ENCODE measurements at places on chromosomes 2 and 18.

- no peak for DNase-seq
Measured at GRCh38 chr18:49340446-49340845, 120.0 kb downstream of the DYM start.

- no peak for DNase-seq
Measured at GRCh38 chr2:84805250-84805958, 75.5 kb downstream of the TRABD2A start.

DNA sequence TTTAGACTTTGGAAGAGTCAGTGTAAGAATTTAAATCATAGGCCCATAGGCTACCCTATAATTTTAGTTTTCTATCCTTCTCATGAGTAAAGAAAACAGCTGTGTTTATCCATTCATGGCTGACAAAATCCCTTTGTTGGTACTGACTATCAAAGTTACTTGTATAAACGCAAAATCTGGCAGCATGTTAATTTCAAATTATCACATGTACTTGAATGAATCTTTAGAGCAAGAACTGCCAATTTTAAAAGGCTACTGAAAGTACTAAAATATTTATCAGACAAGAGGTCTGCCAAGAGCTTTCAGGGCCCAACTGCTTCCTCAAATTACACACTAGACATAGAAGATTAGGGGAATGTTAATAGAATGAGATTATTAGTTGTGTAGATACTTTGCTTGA is 66.6 kb downstream of the MYL12B start:
- no peak for DNase-seq

- no peak for DNase-seq
Measured at GRCh38 chr2:44016282-44016681, 20.5 kb upstream of the LRPPRC start.

DNA sequence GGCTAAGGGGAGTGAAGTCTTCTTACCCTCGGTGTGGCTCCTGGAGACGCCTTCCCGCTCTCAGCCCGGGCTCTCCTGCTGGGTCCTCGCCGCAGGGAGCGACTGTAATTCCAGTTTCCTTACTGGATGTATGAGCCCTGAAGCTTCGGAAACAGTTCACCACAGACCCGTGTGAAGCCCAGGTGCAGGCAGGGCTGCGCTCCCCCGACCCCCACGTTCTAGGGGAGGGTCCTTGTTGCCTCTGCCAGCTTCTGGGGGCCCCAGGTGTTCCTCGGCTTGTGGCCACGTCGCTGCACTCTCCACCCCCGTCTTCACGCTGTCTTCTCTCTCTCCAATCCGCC is 5.1 kb upstream of the ASB1 start:
- no peak for DNase-seq

- peak; percentile 43 for DNase-seq
Measured at GRCh38 chr18:58135701-58136331, 91.8 kb downstream of the NEDD4L start.

- no peak for DNase-seq
Measured at GRCh38 chr2:186659383-186659782, 34.5 kb upstream of the FAM171B start.

DNA sequence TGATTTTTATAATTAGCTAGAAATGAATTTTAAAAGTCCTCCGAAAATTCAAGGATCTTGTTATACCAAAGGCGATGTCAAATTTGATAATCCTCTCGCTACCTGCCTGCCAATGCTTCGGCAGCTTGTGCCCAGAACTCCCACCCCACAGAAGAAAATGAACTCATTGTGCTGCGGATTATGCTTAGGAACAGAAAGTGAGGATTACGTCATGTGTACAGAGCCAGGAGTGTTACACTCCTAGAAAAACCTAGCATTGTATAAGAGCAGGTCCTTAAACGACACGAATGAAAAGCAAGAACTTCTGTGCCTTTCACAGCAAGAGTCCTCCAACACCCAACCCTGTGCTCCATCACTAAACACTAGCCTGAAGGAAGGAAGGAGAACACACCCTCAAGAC is 168.3 kb downstream of the RNF152 start:
- no peak for DNase-seq

DNA sequence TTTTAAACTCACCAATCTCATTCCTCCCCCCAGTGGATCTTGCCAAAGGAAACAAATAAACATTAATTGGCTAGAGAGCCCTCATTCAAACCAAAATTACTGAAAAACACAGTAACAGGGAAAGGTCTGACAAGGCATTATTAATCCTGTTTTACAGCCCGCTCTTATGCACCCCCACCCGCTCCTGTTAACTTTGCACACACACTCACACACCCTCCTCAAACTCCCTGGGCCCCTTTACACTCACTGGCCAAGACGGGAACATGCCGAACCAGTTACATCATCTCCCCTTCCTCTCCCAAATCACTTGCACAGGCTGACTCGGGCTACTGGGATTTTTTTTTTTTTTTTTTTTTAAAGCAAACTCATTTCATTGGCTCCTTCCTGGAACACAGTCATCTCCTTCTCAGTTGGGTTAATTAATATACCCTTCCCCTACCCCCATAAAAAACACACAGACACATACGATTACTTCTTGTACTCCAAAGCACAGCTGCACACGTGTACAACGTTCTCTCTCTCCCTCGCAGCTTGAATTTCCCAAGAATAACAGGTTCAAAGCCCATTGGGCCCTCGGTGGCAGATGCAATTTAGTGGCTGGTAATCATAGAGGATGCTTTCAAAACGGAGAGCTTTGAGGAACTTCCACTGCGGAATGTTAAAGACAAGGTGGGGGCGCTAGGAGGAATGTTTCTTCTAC is 31.8 kb downstream of the KLF7 start:
- DNase-seq: peak; percentile 68

DNA sequence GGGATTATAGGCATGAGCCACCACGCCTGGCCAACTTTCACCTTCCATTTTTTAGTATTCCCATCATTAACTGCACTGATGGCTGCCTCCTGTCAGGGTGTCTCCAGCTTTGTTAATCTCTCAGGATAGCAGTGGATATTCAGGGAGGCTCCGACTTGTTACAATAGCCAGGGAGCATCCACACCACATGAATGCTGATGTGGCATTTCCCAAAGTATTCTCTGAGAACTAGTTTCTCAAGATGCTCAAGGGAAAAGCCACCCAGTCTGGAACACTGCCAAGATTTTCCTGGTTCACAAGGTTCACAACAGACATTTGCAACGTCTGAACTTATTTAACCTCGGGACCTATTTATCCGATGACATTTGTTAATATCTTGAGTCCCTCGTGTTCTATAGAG is 33.8 kb downstream of the ZNF519 start:
- no peak for DNase-seq

GRCh38 chr18:47964053-47964452 is 33.6 kb upstream of the SMAD2 start:
- no peak for DNase-seq

- peak; percentile 61 for DNase-seq
Measured at GRCh38 chr2:45918463-45919159, 267.1 kb downstream of the PRKCE start.

DNA sequence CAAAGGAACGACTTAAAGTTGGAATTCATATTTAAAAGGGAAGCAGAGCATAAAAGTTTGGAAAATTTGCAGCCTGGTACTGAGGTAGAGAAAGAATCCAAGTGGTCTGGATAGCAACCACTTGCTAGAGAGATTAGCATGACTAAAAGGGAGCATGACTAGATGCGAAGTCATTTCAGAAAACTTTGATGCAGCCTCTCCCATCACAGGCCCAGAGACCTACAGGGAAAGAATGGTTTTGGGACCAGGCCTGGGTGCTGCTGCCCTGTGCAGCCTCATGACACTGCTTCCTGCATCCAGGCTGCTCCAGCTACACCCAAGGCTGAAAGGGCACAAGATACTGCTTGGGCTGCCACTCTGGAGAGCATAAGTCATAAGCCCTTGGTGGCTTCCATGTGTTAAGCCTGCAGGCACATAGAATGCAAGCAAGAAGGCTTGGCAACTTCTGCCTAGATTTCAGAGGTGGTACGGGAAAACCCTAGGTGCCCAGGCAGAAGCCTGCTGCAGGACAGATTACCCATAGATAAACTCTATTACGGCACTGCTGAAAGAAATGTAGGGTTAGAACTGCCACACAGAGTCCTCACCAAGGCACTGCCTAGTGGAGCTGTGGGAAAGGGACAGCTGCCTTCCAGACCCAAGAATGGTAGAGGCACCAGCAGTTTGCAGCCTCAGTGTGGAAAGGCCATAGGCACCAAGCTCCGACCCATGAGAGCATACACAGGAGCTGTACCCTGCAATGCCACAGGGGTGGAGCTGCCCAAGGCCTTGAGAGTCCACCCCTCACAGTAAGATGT is 12.6 kb upstream of the CHN1 start:
- no peak for DNase-seq

- DNase-seq: no peak
Measured at GRCh38 chr18:46222710-46223360, 118.7 kb downstream of the HAUS1 start.

DNA sequence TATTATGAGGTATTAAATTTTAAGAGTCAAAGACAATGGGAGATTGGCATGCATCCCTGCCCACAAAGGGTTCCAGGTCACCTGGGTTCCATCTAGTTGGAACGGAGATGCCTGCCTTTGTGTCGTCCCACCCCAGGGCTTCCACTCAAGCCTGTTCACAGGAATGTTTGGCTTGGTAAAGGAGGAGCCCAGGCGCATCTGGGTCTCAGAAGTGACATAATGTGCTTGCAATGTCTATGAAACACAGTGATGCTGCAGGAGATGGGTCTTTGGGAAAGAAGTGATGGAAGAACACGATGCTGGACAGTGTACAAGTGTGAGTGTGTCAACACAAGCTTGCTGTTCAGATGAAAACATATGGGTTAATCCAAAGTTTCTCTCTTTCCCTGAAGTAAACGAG is 49.6 kb upstream of the ZNF396 start:
- no peak for DNase-seq

- no peak for DNase-seq
Measured at GRCh38 chr18:3014503-3015203, 1.7 kb upstream of the LPIN2 start.
